ENCODE measurements at places on chromosomes 12 and 14. TPM values are rescaled to one million over a fixed set of nuclear protein-coding genes. Genes with fewer than 3 reads are reported as not detected.

The RDH12 gene
- not detected for polyA plus RNA-seq

The CD4 gene
- polyA plus RNA-seq = 269 TPM

The CDH24 gene
- 0.14 TPM for polyA plus RNA-seq

The GPRC5A gene
- polyA plus RNA-seq = 0.04 TPM

The OLR1 gene
- 0.88 TPM for polyA plus RNA-seq

The SLCO1B1 gene
- polyA plus RNA-seq = not detected

The SMCO2 gene
- polyA plus RNA-seq = not detected

The TAS2R9 gene
- polyA plus RNA-seq = not detected
